Spinal cord (tissue), 10 donors: ENCODE measurements at places on chromosomes 13 and 19. TPM values are rescaled to one million over a fixed set of nuclear protein-coding genes. Genes with fewer than 3 reads are reported as not detected.
A peak's percentile ranks its signal among the peaks of the same experiment; 100 is the strongest.

- no peak for DNase-seq
Measured at GRCh38 chr13:47696674-47697073, 304.4 kb downstream of the SUCLA2 start.

The DPF1 gene
- 90.1 TPM for polyA plus RNA-seq

DNA sequence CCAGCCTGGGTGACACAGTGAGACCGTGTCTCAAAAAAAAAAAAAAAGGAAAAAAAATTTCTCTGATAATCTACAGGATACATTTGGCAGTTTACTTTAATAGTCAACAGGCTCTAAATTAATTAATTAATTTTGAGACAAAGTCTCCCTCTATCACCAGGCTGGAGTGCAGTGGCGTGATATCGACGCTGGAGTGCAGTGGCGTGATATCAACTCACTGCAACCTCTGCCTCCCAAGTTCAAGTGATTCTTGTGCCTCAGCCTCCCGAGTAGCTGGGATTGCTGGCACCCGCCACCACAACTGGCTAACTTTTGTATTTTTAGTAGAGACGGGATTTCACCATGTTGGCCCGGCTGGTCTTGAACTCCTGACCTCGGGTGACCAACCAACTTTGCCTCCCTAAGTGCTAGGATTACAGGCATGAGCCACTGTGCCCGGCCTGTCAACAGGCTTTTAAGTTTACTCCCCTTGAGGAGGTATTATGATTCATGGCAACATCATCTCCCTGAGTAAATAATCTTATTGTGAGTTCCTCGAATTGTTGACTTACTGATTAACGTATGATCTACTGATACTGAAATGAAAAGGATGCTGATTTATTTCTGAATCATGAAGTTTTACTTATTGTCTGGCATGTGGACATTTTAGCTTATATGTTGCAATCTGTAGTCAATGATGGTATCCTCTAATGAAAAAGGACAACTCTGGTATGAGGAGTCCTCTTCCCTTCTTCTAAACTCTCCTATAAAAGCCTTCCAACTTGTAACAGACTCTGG, 21.3 kb upstream of the MTRF1 start:
- DNase-seq: no peak

- DNase-seq: peak; percentile 22
Measured at GRCh38 chr19:57759096-57759495, 10.4 kb upstream of the ZNF586 start.

DNA sequence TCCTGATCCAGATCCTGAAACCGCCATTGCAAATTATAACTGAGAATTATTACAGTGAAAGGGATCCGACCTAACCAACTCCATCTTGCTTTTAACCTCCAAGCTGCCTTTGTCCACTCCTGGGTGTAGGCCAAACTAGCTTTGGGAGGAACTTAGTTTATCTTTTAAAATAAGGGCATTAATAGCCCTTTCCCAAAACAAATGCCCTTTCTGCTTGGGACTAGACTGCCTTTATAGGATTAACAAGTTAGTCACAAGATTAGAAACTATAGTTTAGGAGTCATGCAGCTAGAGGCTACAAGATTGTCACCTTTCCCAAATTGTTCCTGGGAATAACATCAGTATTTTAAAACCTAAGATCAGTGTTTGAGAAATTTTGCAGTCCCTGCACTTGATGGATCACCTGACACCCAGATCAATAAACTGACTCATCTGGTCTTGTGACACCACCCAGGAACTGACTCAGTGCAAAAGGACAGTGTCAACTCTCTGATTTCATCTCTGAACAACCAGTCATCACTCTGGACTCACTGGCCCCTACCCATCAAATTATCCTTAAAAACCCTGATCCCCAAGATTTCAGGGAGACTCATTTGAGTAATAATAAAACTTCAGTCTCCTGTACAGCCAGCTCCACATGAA, 4.1 kb upstream of the ZNF841 start:
- no peak for DNase-seq

The ZNF14 gene
- polyA plus RNA-seq: 11.8 TPM

DNA sequence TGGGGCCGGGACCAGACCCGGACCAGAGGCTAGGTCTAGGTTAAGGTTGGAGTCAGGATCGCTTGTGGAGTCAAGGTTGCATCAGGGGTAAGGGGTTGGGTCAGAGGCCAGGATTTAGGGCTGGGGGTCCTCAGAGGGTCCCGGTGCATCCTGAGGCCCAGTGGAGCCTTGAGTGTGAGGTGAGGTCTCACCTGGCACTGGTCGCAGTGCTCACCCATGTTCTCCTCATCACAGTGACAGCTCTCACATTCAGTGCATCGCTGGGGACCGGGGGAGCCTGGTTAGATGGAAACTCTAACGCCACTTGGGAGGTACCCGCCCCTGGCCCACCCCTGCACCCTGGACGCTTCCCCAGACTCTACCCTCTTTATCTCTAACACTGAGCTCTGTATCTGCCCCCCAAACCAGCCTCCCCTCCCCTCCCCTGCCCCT, 3.1 kb downstream of the HRC start:
- DNase-seq: no peak

DNA sequence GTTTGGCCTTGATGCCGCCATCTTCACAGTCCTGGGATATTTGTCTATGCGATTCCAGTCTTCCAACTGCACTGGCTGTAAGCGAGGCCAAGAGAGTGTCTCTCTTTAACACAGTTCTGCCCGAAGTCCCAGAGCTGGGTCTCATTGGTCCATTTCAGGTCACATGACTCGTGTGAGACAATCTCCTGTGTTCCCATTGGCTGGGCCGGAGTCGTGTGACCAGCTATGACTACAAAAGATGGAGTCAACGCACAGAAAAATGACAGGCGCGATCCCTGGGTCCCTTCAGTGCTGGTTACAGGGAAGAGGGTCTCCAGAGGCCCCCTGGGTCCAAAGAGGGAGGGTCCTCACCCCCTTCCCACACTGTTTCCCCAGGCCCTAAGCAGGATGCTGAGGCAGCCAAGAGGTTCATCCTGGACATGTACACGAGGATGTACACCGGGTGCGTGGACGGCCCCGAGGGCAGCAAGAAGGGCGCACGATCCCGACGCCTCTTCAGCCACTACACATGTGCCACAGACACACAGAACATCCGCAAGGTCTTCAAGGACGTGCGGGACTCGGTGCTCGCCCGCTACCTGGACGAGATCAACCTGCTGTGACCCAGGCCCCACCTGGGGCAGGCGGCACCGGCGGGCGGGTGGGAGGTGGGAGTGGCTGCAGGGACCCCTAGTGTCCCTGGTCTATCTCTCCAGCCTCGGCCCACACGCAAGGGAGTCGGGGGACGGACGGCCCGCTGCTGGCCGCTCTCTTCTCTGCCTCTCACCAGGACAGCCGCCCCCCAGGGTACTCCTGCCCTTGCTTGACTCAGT, 15.9 kb upstream of the S1PR4 start:
- DNase-seq: no peak

DNA sequence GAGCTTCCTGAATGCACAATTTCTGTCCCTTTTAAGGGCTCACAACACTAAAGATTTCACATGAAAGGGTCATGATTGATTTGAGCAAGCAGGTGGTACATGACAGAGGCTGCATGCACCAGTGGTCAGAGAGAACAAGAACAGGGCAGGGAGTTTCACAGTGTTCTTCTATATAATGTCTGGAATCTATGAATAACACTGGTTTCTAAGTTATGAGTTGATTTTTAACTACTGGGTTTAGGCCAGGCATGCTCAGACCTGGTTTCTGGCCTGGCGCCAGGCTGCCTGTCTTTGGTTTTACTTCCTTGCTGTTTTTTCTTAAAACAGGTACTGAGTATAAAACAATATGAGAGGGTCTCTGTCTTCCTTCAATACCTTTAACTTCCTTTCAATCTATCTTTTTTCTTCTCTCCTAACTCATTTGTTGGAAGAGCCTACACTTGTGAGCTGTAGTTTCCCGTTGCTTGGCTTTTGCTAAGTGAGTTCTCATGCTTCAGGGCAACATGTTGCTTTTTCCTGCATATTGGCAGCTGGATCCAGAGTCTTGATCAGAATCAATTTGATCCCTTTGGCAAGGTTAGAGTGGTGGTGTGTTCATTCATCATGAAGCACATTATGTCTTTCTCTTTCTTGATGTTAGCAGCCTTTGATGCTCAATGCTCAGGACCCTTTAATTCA, 38.5 kb upstream of the FGF14 start:
- DNase-seq: no peak

The IGSF23 gene
- not detected for polyA plus RNA-seq

GRCh38 chr19:6719992-6720368, 470 bp downstream of the C3 start:
- DNase-seq: no peak

DNA sequence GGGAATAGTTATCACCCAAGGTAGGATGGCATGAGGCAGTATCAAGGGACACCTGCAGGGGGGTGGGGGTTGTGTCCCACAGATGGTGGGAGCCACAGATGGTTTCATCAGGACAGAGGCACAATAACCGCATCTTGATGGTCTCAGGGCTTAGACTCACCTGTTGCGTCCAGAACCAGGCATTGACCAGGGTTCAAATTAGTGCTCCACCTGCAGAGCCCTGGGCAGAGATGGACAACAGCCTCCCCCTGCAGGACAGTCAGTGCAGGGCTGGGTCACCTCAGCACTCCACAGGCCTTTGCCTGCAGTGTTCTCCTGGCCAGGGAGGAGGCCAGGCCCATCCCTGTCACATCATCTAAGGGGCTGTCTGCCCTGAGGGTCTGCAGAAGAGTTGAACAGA, 14.5 kb upstream of the CEACAM1 start:
- DNase-seq: no peak

DNA sequence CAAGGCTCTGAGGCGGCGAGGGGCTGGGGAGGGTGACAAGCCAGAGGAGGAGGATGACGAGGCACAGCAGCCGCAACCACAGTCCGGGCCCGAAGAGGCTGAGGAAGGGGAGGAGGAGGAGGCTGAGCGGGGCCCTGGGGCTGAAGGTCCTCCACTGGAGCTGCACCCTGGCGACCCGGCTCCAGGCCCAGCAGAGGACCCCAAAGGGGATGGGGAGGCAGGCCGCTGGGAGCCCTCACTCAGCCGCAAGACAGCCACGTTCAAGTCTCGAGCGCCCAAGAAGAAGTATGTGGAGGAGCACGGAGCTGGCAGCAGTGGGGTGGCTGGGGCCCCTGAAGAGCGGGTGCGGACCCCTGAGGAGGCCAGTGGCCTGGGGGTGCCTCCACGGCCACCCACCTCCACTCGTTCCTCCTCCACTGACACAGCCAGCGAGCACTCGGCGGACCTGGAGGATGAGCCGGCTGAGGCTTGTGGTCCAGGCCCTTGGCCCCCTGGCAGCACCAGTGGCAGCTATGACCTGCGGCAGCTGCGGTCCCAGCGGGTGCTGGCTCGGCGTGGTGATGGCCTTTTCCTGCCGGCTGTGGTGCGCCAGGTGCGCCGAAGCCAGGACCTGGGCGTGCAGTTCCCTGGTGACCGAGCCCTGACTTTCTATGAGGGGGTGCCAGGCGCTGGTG, 2.9 kb downstream of the CIC start:
- DNase-seq: no peak

- DNase-seq: no peak
Measured at GRCh38 chr13:114023716-114024602, 50.1 kb upstream of the C13orf46 start.

DNA sequence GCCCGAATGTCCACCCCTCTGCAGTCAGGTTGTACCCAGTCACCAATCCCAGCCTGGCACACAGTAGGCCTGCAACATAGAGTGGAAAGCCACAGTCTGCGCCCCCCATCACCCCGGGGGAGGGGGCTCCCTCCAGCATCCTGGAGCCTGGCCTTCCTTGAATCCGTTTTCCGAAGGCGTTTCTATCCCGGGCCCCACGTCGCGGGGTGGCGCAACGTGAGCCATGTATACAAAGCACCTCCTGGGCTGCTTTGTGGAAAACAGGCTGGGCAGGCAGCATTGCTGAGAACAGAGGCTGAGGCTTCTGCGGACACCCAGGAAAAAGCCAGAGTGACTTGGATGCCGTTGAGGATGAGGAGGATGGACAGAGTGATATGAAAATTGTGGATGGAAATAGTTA, 103.3 kb upstream of the USP29 start:
- no peak for DNase-seq

DNA sequence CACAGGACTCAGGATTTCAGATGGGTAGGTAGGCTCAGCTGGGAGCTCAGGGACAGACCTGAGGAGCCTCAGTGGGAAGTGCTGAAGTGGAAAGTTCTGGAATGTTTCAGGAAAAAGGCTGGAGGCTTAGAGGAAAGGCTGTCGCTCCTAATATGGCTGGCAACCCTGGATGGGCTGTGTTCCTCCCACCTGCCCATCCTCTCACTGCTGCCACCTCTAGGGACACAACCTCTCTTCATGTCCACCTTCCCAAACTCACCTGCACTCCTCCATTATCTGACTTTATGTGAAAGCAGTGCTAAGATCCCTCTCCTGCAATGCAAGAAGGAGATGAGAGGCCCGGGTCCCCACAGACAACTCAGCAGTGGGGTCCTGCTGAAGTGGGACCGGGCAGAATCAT, 5.8 kb upstream of the CEACAM21 start:
- no peak for DNase-seq

DNA sequence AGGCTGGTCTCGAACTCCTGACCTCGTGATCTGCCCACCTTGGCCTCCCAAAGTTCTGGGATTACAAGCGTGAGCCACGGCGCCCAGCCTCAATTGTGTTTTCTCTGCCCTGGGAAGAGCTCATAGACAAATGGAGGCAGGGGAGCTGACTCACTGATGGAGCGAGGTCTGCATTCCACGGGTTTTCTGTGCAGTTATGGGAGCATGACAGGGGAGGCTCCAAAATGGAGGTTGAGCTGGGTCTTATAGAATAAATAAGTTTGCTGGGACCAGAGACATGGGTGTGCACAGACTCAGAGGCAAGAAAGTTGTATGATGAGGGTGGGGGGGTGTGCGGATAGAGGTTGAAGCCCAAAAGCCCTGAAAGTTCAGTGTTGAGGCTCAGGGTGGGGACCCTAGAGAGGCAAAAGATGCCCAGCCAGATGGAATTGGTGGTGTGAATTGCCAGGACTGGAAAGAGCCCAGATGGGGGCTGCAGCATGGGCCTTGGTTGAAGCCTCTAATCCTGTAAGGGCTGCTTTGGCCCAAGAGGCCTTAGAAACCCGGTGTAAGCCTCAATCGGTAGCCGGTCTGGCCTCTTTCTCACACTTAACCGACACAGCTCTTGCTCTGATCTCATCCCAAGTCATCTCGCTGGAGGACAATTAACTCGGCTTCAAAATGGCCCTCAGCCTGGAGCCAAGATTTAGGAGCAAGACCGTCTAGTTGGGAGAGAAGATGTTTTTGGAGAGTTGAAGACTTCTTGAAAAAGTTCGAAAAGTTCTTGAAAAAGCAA, 1.9 kb downstream of the TPM4 start:
- DNase-seq: no peak
